ENCODE measurements at places on chromosomes 11 and 22. TPM values are rescaled to one million over a fixed set of nuclear protein-coding genes. Genes with fewer than 3 reads are reported as not detected.

BUD13 gene
- 11.8 TPM for polyA plus RNA-seq

TMPRSS13 gene
- 2.4 TPM for polyA plus RNA-seq

RAB38 gene
- polyA plus RNA-seq, result not detected

GAL gene
- polyA plus RNA-seq, result not detected

HSD17B12 gene
- 13.1 TPM for polyA plus RNA-seq

BATF2 gene
- 1.7 TPM for polyA plus RNA-seq

PGM2L1 gene
- 1.4 TPM for polyA plus RNA-seq

AQP11 gene
- polyA plus RNA-seq, result 0.19 TPM

DNA sequence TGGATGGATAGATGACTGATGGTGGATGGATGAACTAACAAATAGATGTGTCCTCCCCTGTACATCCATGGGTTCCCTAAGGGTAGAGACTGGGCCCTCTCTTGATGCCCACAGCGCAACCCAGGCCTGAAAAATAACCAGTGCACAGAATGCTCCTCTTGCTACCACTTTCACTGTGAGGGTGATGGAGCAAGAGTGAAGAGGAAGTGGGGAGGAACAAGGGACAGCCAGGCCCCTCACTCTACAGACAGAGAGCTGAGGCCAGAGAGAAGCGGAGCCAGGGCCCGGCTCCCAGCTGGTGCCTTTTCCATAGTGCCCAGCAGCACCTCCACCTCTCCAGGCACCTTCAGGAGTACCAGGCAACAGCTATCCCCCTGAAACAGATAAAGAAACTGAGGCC lies 67.7 kb downstream of the THAP12 start:
- DNase-seq, result no peak

DNA sequence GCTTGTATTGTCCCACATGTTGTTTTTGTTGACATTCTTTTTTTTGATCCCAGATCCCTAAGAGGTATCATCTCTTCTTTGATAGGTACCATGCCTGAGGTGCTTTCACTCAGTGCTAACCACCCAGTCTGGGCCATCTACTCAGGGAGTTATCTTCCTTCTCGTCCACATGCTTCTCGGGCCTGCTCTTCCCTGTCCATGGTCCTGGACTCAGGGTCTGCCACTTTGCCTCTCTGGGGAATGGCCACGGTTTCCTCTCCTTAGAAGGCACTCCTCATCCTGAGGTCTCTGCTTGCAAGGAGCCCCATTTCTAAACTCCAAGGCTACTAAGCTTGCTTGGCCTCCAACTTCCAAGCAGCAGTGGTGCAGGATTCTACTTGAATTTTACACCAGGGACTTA lies 227.0 kb upstream of the NCAM1 start:
- no peak for DNase-seq

GRCh38 chr11:68670208-68670992 lies 13.9 kb upstream of the GAL start:
- no peak for DNase-seq

DNA sequence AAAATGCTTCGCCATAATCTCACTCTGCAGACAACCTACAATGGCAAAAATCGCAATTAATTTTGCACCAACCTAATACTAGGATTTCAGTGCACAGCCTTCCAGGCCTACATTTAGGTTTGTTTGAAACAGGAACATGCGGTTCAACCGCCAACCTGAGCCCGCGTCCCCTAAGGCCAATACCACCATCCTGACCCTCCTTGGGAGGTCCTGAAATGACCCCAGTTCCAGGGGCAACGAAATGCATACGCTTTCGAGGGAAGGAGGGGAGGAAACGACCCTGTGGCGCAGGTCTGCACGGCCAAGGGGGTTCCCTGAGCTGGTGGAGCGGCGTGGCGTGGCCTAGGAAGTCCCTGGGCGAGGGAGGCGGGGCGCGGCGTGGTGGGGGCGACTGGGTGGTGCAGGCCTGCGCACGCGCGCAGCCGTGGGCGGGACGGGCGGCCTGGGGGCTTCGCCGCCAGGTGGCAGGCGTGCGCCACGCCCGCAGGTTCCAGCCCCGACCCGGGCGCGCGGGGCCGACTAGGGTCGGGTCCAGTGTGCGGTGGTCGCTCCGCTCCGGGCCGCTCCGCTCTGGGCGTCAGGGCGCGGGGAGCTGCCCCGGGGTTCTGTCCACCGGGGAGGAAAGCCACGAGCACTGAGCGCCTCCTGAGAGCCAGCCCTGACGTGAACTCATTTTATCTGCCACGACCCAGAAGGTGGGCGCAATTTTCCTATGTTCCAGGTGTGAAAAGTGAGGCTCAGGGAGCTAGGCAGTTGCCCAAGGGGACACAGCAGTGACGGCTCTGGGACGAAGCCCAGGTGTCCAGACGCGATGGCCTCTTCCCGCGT lies 94.1 kb downstream of the SWAP70 start:
- DNase-seq, result peak; percentile 96

- no peak for DNase-seq
Observed at GRCh38 chr11:19276859-19277808, 36.4 kb upstream of the E2F8 start.

DNA sequence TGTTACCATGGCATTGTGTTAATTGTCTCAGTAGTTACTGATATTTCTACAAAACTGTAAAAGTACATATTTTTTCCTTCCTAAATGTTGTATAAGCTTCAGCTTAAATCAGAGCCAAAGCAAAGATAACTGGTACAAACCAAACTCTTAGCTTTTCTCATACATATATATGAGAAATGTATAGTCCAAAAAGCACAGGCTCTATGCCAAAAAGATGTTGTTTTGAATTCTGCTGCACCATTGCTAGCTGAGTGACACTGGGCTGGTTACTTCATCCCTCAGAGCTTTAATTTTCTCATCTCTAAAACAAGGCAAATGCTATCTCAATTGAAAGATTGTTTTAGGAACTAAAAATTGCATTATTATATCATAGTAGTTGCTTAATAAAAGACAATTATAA lies 6.7 kb upstream of the GRIA4 start:
- DNase-seq, result no peak
